Suppressor macrophage (primary cell): ENCODE measurements at places on chromosomes 2 and 18.

GRCh38 chr2:28644760-28645159, 106.9 kb upstream of the PPP1CB start:
- DNase-seq = no peak

DNA sequence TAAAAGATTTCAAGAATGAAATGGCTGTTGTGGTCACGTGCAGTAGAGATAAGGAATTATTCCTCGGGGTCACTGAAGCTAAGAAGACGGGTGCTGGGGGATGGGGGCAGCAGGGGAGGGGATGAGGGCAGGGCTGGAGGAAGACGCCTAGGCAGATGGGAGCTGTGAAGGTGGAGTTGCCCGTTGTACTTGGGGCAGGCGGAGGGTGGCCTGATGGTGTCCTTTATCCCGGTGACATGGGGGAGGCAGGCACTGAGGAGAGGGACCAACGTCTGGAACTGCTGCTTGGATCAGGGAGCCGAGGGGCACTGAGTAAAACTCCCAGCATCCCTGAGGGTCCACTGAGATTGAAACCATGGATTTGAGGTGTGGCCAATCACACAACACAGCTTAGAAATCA, 64.9 kb downstream of the ZCCHC2 start:
- no peak for DNase-seq

GRCh38 chr18:79069717-79070151, 540 bp downstream of the ATP9B start:
- DNase-seq = peak; percentile 35

DNA sequence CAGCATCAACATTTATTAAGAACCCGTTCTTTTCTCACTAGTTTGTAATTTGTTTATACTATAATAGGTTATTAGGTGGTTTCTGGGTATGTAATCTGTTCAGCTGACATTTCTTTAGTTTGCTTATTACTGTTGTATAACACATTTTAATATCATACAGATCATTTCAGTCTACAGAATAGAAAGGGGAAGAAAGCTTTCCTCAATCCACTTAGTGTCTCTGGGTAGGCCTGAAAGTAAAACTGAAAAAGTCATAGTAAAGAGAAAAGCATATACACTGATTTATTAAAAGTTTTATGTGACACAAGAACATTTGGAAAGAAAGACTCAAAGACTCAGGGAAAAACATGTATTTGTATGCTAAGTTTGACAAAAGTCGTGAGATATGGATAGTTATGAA, 16.8 kb upstream of the KCNJ3 start:
- DNase-seq = no peak

- DNase-seq = peak; percentile 92
Observed at GRCh38 chr2:96260387-96261260, 5.2 kb downstream of the TMEM127 start.

DNA sequence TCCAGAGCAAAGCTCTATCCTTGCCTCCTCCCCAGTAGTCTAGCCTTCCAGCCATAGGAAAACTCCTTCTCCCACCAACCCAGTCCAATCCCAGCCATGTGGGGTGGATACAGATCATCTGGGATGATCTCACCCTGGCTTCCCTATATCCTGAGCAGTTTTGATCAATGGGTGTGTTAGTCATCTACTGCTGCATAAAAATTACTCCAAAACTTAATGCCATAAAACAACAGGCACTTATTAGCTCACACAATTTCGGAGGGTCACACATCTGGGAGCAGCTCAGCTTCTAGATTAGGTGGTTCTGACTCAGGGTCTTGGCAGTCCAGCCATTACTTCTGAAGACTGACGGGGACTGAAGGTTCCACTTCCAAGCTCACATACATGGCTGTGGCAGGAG, 190.4 kb downstream of the SPP2 start:
- no peak for DNase-seq

GRCh38 chr2:17615147-17615546, 74.7 kb downstream of the VSNL1 start:
- no peak for DNase-seq

- peak; percentile 61 for DNase-seq
Observed at GRCh38 chr18:56709463-56709862, 58.3 kb downstream of the WDR7 start.

GRCh38 chr2:17270894-17271293, 247.3 kb downstream of the RAD51AP2 start:
- peak; percentile 4 for DNase-seq

DNA sequence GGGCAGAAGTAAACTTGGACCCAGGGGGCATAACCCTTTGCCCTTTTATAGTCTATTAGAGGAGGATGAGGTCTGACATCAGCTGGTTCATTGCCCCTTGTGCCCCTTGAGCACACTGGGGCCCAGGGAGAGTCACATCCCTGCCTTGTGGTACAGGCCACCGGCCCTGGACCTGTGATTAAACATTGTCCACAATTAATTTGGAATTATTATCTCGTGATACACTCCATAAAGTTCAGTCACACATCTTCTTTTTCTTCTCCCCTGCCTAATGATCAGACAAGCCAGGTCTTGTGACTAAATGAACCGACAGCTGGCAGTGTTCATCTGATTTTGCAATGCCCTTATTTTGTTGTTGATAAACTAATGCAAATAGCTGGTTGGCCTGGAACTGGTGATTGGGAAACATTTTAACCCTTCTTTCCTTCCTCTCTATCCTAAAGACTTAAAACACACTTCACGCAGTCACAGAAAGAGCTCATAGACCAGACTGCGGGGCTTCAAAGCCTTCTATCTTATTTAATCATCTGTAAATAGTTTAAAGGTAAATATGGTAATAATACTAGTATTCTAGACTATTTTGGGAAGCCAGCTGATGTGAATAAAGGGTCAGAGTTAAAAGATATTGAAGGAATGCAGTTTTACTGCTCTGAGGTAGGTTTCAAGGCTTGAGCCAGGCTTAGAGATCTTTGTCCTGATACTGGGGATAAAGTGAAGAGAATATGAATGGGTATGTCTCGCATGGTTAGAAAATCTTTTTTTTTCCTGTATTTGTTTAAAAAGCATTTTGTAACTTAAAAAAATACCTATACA, 13.4 kb downstream of the IL1R1 start:
- peak; percentile 88 for DNase-seq

DNA sequence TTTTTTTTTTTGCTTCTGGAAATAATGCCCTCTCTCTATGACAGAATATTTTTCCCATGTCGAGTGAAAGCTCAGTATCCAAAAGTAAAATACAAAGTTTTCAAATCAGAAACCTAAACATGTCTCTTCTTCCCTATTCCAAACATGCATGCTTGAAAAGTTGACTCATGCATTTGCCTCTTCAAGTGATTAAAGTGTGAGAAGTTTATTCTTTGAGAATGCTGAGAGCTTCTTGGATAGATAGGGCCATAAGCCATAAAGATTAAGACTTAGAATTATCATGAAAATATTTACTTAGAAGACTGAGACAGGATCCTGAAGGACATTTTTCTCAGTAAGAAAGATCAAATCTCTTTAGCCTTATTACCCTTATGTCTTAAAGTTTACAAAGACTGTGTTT, 98.6 kb upstream of the EPB41L5 start:
- no peak for DNase-seq

DNA sequence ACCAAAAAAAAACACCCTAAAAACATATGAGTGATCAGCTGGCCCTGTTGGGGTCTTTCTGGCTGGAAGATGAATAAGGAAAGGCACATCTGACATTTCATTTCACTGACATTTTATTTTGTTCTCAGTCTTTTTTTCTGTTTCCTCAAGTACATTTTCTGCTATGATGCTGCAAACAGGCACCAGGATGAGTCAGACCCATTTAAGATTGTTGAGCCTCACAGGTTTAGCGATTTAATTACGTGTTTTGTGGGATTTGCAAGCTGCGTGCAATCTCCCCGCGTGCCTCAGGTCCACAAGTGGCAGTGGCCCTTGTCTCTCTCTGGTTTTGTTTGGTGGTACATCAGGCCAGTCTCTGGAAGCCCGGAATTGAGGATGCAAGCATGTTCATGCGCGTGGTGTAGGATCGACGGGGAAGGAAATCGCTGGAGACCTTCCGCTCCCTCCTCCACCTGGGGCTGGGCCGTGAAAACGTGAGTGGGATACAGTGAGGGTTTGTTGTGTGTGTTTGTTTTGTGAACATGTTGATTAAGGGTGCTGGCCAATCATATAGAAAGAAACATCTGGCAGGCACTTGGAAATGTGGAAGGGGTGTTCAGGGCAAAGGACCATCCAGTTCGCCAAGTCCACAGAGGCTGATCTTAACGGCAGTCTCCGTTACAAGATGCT, 120.2 kb upstream of the ZNF516 start:
- no peak for DNase-seq

DNA sequence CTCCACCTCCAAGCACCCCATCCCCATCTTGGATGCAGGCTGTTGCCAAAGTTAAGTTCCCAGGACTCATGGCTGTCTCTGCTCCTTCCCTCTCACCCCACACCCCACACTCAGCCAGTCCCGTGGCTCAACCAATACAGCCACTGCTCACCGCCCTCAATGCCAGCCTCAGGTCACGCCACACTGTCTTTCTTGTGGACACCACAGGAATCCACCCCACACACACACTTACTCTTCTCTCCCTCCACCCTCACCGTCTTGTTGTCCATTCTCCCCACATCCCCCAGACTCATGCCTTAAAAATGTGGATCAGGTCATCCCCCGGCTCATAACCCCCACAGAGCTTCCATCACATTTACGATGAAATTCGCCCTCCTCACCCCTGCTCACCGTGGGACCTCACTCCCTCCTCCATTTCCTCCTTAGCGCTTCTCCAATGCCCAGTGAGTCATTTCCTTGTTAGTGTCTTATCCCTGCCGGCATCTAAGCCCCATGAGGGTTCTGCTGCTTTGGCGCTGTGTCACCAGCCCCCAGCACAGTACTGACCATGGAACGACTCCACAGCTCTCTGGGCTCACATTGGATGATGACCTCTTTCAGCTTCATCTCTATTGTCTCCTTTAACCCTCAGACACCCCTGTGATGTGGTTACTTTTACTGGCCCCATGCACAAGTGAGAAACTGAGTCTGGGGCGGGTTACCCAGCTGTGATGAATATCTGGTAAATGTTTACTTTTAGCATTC, 13.8 kb downstream of the MLPH start:
- DNase-seq = peak; percentile 68

GRCh38 chr18:11392292-11392691, 217.1 kb upstream of the SLC35G4 start:
- DNase-seq = no peak

DNA sequence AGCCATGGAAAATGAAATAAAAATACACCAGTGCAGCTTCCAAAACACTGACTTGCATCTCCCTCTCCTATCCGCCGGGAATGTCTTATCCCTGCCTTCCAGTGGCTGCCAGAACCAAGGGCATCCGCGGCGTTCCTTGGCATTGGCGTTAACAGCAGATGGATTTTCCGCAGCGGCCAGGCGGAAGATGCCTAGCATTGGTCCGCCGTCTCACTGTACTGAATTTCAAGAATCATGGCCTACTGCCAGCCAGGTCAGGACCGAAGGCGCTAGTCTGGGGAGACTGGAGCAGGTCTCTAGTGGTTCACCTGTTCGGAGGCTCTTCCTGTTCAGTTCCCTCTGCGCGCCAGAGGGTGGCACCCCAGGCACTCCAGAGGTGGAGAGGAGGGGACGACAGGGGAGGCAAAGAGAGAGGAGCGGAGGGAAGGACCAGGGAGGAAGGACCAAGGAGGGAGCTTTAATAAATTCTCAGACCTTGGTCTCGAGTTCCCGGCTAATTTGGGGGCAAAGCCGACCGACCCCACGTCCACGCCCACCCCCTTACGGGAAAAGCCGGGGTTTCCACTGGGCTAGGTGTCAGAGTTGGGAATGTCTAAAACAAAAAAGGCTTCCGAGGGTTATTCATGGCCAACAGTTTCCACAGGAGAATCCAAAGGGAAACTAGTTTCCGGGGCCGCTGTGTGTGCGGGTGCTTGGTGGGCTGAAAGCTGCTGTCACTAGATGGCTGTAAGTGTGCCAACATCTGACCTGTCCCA, 3.7 kb upstream of the BCL2L11 start:
- peak; percentile 41 for DNase-seq

DNA sequence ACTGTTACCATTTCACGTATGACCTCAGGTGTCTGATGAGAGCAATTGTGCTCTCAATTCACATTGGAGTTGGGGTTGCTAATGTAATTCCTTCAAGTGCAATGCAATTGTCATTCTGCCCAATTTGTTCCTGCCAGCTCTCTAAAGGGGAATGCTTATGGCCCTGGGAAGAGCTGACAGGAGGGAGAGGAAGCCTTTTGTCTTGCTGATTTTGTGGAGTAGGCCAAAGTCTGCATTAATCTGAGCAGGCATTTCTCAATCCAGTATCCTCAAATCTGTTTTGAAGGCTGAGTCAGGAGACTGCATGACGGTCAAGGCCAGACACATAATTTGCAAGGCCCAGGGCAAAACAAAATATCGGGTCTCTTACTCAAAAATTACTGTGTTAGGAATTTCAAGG, 326.4 kb upstream of the SPHKAP start:
- no peak for DNase-seq

DNA sequence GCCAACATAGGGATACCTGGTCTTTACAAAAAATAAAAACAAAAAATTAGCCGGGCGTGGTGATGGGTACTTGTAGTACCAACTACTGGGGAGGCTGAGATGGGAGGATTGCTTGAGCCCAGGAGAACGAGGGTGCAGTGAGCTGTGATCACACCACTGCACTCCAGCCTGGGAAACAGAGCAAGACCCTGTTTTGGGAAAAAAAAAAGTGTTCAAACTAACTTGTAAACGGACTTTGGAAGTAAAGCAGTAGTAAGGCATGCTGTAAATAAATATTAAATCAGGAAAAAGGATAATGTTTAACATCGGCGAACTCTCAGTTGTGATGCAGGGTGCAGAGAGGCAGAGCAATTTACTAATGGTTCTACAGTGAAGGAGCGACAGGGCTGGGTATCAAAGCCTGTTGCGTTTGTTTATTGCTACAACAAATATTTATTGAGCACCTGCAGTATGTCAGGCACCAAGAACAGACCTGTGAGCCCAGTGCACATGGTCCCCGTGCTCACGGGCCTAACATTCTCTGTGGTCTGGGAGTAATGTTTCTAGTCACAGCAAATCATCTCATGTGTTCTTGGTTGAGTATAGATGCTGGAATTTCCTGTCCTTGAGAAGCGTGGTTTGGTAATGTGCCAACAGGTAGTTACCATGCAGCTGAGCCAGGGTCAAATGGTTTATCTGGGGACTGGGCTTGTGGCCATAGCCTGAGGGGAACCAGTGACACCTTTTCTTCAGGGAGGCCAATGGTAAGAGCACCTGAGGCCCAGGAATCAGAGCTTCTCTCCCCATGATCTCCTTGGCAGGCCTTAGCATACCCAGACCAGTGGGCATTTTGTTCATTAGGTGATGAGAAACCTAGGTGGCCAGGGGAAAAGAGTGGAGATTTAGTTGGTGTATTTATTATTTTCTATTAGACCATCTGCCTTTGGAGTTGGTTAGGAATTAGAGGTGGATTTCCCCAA, 27.9 kb upstream of the GREB1 start:
- DNase-seq = no peak

DNA sequence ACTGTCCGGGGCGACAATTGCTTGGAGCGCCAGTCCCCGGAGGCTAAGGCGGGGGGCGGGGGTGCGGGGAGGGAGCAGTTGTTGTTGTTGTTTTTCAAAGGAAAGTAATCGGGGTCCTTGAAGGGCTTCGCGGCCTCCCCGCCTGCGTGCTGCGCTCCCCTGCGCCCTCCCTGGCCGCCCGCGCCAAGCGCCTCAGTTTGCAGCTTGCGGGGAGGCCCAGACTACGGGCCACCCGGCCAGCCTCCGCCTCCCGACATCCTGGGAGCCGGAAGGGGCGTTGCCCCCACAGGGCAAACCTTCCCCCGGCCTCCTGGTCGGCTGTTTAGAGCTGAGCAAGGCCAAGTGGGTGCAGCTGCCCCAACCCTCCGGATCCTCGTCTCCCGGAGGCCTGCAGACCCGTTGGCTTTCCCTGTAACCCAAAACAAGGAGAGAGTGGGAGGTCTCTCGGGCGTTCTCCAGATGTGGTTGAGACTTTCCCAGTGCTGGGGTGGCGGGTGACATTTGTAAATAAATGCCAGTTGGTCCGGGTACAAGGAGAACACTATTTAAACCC, 3.7 kb upstream of the SIX3 start:
- no peak for DNase-seq
